ENCODE measurements at places on chromosomes 13 and 19.

GRCh38 chr13:106398289-106398688 is 137.2 kb downstream of the EFNB2 start:
- DNase-seq = no peak

- DNase-seq = peak; percentile 73
These were observed 54.8 kb downstream of the ABCC4 start for GRCh38 chr13:95246292-95247082.

DNA sequence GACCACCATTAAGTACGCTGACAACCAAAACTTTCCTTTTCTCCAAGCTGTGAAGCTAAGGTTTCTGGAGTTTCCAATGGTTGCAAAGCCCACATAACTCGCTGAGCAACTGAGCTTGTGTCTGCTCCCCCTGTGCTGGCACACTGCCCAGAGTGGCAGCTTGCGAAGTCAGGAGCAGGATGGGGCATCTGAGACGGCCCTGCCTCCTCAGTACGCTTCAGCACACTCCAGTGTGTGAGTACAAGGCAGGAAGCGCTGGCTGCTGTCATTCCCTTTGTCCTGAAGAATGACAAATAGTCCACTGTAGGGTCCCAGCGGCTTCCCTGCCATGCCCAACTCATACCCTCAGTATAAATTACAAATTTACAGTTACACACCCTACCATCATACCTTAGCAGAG is 51.5 kb downstream of the SKA3 start:
- peak; percentile 25 for DNase-seq

- no peak for DNase-seq
These were observed at the start of gene PGPEP1 for GRCh38 chr19:18340190-18340989. Gene PGPEP1 (plus strand): TSS chr19:18340598. CDS start chr19:18340682, 84 bp downstream.

GRCh38 chr19:45824531-45825262 is 9.6 kb upstream of the RSPH6A start:
- no peak for DNase-seq
